Fibroblast of lung (primary cell): ENCODE measurements at places on chromosomes 3 and 15.

DNA sequence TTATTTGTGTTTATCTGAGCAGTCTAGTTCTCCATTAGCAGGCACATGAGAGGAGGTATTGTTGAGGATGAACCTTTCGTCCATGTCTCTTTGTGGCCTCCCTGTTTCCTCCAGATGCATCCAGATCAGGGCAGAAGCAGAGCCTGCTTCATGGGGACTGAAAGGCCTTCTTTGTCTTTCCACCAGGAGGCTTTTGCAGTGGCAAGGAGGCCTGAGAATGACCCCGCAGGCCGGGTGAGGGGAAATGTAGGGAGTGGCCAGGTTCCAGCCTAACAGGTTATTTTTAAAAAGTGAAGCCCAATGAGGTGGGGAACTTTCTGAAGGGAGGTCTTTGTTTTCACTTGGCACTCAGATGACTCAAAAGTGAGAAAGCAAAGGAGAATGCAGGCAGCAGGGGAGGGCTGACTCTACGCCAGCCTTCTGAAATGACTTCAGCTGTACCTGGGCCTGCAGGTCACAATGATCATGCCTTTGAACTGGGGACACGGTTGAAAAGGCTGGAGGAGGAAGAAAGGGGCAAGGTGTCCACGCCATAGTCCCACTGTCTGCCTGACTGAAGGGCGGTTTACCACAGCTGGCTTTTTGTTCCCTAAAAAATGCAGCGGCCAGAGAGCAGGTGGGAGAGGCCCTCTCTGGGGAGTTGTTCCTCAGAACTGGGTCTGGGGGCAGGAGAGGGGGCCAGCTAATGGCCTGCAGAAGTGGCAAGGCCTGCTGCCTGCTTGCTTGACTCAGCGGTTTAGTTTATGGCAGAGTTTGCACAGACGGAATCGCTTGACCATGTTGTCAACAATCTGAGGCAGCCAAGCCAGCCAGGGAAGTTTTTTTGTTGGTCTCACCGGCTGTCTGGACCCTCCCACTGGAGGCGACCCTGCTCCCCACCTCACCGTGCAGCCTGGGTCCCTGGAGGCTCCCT, 28.7 kb downstream of the CMTM7 start:
- DNase-seq, result no peak

DNA sequence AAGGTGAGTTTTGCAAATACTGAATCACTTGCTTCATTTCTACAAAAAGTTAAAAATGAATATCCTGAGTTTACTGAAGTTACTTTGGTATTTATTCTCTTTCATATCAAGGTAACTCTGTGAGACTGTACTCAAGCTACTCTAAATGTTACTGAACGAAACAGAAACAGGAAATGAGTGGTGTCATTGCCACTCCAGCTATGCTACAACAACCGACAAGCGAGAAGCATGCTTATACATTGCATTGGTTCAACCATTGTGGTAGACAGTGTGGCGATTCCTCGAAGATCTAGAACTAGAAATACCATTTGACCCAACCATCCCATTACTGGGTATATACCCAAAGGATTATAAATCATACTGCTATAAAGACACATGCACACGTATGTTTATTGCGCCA, 313.2 kb upstream of the THBS1 start:
- DNase-seq, result no peak

DNA sequence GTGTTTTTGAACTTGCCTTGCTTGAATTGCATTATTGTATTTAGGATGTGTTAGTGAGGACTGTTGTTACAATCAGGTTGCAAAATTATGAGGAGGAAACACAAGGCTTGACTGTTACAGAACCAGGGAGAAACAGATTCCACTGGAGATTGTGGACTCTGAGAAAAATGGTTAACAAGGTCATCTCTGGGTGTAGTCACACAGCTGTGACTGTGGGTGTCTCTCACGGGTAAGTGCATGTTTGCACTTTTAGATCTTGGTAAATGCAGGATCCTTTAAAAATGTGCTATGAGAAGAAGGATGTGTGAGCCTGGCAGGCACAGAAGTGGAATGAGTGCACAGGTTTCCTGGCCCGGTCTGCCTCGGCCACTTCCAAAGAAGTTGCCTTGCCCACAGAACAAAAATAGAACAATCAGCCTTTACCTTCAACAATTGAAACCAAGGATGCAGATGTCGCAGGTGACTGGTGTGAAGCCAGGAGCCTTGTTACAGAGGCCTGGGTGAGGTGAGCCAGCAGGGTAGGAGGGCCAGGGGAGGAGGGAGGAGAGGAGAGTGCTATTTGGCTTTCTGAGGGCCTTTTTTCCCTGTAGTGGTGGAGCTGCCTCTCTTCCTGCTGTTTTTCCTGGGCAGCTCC, 68.0 kb downstream of the ABHD5 start:
- DNase-seq, result no peak

GRCh38 chr3:52406791-52407510, 38.0 kb downstream of the SEMA3G start:
- DNase-seq, result no peak

DNA sequence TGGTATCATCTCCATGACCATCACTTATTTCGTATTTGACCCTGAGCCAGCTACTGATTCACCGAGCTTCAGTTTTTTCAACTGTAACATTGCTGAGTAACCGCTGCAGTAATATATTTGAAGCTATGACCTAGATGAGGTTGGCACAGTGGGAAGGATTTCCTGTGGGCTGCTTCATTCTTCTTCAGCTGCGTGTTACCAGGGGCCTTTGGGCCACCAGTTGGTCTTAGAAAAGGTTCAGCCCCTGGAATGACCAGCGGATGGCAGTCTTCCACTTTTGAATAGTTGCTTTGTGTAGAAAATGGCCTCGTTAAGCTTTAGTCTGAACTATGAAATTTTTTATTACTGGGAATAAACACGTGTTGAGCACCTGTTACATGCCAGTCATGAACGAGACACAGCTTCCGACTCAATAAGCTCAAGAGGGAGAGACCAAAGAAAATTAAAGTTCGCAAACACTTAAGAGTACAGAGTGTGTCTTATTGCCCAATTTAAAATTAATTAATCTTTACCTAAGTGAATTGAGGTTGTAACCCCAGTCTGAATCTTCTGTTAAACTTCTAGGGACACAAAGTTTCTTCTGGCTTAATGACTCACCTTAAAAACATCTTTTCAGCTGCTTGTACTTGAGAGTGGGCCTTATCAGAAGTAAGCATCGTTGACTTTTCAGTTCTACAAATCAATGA, 57.6 kb upstream of the NR2E3 start:
- DNase-seq, result peak; percentile 97

GRCh38 chr3:196967412-196968232, 1.0 kb downstream of the PIGZ start:
- no peak for DNase-seq

DNA sequence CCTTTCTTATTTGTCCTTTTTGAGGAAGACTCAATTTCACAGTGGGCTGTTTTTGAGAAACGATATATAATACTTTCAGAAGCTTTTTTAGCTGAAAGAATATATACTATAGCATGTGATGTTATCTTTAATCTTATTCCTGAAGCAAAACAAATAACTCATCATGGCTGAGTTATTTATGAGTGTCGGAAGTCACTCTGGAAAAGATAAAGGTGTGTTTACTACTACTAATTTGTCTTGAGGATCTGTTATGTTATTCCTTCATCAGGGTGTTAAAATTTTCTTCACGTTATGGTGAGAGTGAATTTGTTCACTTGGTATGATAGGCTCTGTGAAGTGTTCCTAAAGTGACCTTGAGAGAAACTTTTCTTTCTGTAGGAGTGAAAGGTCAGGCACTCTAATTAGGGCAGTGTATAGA, 4.7 kb downstream of the TCF12 start:
- no peak for DNase-seq

GRCh38 chr3:36147934-36148558, 232.3 kb upstream of the STAC start:
- no peak for DNase-seq

DNA sequence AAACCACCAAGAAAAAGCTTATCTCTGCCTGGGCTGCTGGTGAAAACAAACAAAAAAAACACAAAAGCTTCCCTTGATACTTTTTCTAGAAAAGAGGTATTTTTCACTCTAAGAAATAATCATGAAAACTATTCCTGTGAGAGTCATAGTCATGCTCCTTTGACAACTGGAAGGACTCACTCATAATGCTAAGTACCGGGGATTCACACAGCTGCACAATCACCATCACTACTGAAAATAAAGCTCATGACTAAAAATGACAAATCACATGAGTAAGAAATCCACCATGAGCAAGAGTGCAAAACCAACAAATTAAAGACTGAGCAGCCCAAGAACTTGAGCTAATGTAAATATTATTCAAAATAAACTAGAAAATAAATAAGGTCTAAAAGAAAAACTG, 10.6 kb upstream of the POU1F1 start:
- DNase-seq, result peak; percentile 18

- DNase-seq, result no peak
Measured at GRCh38 chr3:16961621-16962205, 77.0 kb downstream of the PLCL2 start.

DNA sequence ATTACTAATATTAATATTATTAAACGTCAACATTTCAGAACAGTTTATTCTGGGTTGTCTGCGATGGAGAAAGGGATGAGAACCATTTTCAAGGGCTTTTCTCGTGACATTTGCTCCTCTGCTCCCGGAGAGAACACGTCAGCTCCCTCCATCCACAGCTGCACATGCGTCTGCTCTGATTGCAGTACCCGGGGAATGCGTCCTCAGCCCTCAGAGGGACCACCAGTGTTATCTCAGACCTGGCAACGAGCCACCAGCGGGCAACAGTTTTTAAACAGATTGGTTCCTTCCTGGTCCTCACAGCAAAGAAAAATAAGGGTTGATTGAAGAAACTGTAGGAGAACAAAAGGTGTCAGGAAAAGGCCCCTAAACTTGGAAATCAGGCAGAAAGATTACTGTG, 202.2 kb upstream of the ADAMTS9 start:
- DNase-seq, result no peak

- DNase-seq, result peak; percentile 26
Measured at GRCh38 chr3:10518506-10519150, 13.2 kb upstream of the ATP2B2 start.

DNA sequence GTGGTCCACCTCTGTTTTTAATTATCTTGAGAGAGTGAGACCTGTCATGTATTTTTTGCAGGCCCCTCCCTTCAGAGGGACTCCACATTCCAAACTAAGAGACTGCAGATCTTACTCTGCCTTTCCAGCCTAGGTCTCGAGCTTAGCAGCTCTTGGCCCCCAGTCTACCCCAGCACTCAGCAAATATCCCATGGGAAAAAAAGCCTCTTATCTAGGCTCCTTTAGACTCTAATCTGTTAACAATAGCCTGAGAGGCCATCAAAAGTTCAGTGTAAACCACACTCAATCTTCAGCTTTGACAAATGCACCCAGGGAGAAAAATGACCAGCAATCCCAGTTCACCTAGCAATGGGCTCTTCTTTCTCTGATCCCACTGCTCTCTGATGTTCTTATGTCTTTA, 8.6 kb upstream of the BLM start:
- DNase-seq, result no peak

DNA sequence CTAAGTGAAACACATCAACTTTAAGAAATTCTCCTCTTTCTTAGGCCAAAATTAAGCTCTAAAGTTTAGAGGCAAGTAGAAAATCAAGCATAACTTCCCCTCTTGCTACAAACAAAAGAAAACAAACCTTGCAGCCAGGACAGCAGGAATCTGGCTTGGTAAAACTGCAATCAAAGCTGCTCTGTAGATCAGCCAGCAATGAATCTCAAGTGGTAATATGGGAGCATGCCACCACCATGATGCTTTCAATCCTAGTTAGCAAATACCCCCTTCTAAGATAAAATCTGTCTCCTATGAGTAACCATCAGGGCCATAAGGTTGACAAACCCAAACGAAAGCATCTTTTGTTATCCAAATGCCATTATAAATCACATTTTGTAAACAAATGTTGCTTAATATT, 208.3 kb upstream of the PLSCR5 start:
- no peak for DNase-seq

DNA sequence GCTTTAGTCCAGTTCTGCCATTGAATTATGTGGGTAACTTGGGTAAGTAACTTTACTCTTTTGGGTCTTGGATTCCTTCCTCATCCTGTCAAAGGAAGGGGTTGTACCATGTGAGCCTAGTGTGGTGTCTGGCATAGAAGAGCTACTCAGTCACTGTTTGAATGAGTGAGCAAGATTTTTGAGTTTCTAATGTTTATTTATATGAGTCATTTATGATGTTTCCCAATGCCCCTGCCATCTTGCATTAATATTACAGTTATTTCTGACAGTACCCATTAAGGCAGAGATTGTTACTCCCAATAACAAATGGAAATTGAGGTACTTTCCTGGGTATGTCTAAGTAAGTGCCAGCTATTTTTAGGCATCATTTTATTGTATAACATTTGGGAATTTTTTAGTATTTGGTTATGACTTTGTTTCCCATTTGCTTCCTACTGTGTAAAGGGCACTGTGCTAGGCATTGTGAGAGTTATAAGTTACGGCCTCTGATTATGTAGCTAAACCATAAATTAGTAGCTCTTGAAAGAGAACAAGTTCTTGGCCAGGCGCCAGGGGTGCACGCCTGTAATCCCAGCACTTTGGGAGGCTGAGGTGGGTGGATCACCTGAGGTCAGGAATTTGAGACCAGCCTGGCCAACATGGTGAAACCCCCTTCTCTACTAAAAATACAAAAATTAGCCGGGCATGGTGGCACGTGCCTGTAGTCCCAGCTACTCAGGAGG, 23.5 kb downstream of the NR1D2 start:
- peak; percentile 56 for DNase-seq

DNA sequence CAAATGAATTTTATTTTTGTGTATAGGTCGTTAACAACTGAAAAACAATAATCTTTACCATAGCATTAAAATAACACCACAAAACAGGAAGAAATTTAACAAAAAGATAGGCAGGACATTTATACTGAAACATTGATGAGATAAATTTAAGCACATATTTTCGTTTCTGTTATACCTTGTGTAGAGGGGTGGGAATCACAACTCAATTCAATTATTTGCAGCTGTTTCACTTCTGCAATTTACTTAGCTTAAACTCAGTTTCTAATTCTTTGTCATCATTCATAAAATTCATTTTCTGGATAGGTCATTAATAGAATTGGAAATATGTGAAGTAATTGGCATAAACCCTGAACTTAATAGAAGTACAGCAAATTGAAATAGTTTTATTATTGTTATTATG, 42.3 kb downstream of the TP63 start:
- DNase-seq, result no peak

- peak; percentile 65 for DNase-seq
Measured at GRCh38 chr15:39874890-39875549, 45.0 kb downstream of the GPR176 start.

- DNase-seq, result peak; percentile 36
Measured at GRCh38 chr3:105553851-105554250, 187.1 kb downstream of the ALCAM start.

GRCh38 chr15:83340087-83340486, 55.6 kb upstream of the BNC1 start:
- DNase-seq, result no peak
